ENCODE measurements at places on chromosomes 7 and 10.

- no peak for DNase-seq
Measured at GRCh38 chr10:6794441-6794840, 214.4 kb upstream of the PRKCQ start.

DNA sequence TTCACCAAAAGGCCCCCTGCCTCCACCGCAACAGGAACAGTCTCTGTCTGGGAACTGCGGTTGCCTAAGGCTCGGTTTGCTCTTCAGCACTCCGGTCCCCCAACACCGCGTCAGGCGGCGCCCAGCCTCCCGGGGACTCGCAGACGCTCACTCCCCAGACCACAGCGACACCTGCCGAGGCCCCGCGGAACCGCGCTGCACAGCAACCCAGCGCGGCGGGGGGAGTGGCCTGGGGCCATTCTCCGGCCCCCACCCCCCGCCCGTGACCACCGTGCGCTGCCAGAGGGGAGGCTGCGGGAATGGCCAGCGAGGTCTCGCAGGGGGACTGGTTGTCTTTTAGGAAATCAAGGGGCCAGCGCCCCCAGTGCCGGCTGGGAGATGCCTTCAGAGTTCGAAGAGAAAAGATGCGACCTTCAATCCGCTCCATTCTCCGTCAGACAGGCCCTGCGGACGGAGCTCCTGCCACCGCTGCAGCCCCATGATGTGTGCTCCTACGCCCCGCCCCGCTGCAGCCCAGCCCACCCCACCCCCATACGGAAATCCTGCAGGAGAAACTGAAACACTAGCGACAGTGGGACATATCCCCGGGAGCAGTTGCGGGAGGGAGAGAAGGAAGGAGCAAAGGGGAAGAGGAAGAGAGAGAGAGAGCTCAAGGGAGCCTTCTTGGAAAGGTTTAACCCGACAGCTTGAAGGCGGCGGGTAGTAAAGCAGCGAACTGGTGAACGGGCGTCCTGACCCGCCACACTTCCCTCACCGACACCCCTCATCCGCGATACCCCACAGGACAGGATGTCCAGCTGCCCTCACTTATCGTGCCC lies 137.4 kb upstream of the CDCA7L start:
- DNase-seq: peak; percentile 81

DNA sequence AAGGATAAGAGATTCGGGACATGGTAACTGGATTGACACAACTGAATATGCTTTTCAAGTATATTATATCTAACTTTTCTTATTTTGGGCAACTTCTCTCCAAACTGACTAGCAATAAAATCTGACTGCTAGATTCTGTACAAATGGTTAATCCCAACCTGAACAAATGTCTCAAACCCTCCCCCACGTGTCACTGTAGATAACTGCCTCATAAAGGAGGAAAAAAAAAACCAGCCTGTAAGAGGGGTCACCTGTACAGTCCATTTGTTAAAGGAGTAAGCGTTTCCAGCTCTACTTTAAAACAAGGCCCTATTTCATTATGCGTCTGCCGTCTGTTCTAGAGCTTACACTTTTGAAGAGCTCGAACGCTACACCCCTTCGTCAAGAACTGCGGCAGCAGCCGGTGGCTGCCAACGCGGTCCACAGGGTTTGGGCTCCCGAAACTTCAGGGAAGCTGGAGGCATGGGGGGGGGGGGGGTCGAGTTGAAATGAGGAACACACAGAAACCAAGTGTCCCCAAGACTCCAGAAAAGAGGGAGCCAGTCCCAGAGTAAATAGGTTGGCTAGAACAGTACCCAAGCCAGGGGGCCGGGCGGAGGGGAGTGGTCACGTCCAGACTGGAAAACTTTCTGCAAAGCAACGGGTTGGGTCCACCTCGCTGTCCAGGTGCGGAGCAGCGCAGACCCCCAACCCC lies 492 bp downstream of the COG5 start:
- peak; percentile 71 for DNase-seq

GRCh38 chr7:111982804-111983203 lies 223.4 kb downstream of the DOCK4 start:
- DNase-seq: no peak

GRCh38 chr10:18615618-18616017 lies 35.8 kb downstream of the NSUN6 start:
- no peak for DNase-seq

DNA sequence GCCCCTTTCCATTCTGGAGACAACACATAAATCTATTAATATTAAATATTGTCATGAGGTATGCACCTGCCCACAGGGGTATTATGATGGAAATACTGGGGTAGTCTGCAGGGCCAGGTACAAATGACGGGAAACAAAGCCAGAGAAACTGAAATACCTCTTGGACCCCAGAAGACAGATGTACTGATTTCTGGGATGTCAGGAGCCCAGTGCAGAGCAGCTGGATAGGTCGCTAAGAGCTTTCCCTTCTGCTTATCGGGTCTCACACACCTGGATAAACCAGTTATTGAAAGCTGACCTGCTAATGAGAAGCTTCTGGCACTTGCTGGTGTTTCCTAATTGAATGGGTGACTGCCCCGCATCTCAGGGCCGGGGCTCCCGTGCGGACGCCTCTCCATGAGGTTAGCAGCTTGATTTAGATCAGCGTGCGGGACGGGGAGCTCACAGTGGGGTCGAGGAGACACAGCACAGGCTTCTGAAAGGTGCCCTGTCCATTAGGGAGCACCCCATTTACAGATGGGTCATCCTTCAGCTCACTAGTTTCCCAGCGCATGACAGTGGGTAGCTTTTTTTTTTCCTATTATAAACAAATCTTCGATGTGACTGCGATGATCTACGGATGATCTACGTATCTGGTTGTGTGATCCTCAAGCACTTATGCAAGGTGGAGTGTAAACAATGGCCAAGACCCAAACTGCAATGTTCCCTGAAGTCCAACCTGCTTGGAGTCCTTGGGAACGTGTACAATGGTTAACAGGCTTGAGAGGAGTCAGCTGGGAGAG lies 1.5 kb upstream of the INSIG1 start:
- no peak for DNase-seq

All from renal cortex interstitium (tissue), 15 donors.